ENCODE measurements at places on chromosomes 13 and 19.

GRCh38 chr19:13154911-13155471 lies 4.8 kb downstream of the IER2 start:
- DNase-seq: peak; percentile 86

DNA sequence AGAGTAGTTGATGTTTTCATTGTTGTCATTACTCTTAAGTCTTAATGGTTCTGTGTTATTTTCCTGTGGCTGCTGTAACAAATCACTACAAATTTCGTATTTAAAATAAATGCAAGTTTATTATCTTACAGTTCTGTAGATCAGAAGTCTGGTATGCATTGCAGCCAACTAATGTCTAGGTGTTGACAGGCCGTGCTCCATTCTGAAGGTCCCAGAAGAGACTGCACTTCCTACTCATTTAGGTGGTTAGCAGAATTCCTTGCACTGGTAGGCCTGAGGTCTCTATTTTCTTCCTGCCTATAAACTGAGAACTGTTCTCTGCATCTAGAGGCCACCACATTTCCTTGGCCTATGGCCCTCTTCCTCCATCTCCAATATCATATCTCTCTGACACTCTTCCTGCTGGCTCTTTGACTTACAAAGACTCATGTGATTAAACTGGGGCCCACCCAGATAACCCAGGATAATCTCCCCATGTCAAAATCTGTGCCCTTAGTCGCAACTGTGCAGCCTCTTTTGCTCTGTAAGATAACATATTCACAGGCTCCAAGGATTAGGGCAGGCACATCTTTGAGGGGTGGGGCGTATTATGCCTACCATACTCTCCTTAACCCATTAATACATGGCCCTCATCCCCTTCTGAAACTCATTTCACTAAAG lies 468.4 kb downstream of the FOXO1 start:
- no peak for DNase-seq

- no peak for DNase-seq
These were observed 1.4 kb upstream of the QTRT1 start for GRCh38 chr19:10699650-10700335.

DNA sequence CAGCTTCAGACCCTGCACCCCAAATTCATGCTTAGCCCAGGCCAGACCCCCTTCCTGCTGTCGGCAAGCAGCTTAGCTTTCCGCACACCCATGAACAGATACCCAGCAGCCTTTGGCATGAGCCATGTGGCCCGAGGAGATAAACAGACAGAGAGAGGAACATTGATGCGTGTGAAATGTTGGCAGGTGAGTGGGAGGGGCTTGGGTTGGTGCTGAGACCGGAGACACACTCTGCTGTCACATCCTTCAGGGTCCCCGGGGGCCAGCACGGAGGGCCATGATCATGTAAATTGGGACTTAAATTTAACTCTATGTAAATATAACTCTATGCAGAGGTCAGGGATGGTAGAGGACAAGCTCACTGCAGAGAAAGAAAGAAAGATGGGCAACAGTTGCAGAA lies 1.5 kb downstream of the CD22 start:
- no peak for DNase-seq

DNA sequence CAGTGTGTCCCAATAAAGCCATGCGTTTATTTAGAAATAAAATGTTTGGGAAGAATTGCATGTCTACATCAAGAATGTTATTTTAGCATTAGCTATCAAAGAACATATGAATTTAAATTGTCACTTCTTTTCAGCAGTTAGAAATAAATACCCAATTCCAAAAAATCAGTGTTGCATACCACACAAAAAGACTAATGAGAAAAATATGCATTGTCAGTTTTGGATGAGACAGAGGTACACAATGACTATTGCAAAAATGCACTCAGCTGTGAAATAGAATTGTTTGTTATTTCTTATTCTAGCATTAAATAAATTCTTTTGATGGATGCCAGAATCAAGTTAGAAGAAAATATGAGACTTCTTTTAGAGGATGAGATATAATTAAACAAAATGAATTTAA lies 833.9 kb downstream of the SLITRK1 start:
- DNase-seq: no peak

DNA sequence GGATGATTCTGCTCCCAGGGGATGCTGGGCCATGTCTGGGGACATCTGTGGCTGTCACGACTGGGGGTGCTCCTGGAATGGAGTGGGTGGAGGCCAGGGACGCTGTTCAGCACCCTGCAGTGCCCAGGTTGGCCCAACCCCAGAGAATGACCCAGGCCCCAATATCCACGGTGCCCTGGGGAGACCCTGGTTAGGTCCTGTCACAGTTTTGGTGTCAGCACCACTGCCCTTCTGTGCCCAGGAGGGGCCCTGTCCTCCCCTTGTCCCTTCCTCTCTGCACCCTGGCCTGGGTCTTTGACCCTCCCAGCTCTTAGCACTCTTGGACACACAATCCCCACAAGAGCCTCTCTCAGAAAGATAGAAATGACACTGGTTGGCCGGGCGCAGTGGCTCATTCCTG lies 85.3 kb downstream of the GADD45B start:
- no peak for DNase-seq

GRCh38 chr19:48613024-48613851 lies 1.6 kb downstream of the FAM83E start:
- no peak for DNase-seq

DNA sequence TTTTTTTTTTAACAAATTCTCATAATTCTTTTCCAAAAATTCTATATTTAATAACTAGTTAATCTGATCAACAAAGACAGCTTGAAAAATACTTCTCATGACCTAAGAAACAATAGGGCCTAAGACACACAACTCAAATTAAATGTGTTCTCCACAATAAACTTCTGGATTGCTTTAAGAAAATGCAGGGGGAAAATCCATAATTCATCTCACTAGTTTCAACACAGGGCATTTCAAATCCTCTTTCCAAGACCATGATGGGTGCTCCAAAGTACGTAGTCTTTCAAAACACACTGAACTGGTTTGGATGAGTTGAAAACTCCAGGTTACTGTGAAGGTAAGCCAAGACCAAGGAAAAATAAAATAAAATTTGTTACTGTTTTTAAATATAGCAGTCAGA lies 62.6 kb downstream of the DCLK1 start:
- no peak for DNase-seq

GRCh38 chr13:39451301-39451700 lies 151.7 kb downstream of the LHFPL6 start:
- DNase-seq: no peak

GRCh38 chr13:80242728-80243427 lies 98.0 kb downstream of the SPRY2 start:
- DNase-seq: no peak

DNA sequence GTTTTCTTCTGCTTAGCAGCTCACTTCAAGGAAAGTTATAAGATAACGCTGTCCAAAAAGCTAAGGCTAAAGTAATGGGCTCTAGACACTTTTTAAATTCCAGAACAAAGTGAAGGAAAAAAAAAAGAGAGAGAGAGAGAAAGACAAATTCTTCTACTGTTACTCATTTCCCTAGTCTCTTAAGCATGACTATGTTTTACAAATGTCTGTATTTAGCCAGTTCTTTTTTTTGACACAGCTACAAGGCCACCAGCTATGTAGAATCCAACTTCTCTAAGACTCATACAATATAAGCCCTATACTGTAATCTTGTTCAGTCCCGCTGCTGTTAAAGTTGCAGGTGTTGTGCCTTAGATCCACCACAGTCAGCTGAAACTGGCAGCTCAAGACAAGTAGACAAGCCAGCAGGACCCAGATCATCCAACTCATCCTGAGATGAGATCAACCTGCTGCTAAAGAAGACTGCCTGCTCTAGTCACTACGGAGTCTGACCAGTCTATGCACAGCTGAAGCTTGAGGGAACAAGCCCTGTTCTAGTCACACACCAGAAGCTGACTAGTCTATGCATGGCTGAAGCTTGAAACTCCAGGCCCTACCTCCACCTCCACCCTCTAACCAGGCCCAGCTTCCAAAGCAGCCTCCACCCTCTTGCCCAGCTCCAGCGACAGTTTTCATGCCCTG lies 10.3 kb upstream of the ZNF83 start:
- no peak for DNase-seq

- DNase-seq: no peak
These were observed 3.8 kb upstream of the KPTN start for GRCh38 chr19:47487551-47488515.

GRCh38 chr13:52348983-52349780 lies 56.8 kb downstream of the THSD1 start:
- DNase-seq: no peak

GRCh38 chr19:55643003-55643886 lies at the start of gene ZNF581:
Gene ZNF581, plus strand, starts transcription at chr19:55643649. Its CDS starts 923 bp downstream, at chr19:55644572.
- DNase-seq: peak; percentile 80

GRCh38 chr19:688214-688613 lies 7.0 kb downstream of the PRSS57 start:
- DNase-seq: no peak

DNA sequence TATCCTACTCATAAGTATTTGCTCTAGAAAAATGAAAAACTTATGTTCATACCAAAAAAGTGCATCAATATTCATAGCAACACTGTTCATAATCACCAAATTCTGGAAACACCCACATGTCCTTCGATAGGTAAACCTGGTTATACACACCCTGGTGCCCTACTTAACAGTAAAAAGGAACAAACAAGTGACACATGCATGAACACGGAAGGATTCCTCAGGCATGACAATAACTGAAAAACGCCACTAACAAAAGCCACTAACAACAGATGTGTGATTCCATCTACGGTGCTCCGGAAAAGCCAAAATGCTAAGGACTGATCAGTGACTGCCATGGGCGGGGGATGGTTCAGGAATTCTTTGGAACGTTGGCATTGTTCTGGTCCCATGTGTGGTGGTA lies 65.5 kb downstream of the STK24 start:
- no peak for DNase-seq

DNA sequence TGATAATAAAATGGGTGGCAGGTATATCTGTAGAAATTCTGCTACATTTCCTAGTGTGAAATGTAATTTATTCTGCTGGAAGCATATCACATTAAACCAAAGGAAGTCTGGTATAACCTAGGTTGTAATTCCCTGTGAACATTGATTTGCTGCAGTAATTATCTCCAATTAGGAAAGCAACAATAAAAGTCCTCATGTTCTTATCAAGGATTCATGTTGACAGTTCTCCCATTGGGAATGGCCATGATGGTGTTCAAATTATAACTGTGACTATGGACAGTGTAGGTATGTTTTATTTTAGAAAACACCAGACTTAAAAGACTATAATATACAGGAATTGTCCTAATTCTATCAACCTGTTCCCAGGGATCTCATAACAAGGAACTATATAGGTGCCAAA lies 513.5 kb upstream of the MIR17HG start:
- DNase-seq: no peak

DNA sequence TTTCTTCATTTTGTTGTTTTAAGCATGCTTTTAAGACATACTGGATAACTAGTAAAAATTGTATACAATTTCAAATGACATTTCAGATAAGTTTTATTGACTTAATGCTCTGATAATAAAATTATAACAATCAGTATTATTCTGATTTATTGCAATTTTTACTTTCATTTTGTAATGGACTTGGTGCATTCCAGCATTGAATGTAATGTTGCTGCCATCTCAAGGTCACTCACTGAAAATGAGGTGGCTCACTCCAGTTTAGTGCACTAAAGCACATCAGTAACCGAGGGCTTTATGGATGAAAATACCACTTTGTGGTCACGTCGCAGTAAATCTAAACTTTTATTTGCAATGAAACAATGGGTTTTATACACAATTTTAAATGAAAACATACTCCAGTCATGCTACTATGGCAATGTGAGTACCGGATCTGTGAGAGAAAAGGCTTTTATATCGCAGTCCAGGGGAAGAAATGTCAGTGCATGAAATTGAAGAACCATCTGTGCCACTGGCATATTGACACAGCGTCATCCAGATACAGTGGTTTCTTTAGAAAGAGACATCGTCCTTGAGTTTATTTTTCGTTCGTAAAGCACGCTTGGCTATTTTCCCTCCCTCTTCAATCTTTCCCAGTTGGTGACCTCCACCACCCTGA lies 20.7 kb upstream of the ZNF507 start:
- no peak for DNase-seq

DNA sequence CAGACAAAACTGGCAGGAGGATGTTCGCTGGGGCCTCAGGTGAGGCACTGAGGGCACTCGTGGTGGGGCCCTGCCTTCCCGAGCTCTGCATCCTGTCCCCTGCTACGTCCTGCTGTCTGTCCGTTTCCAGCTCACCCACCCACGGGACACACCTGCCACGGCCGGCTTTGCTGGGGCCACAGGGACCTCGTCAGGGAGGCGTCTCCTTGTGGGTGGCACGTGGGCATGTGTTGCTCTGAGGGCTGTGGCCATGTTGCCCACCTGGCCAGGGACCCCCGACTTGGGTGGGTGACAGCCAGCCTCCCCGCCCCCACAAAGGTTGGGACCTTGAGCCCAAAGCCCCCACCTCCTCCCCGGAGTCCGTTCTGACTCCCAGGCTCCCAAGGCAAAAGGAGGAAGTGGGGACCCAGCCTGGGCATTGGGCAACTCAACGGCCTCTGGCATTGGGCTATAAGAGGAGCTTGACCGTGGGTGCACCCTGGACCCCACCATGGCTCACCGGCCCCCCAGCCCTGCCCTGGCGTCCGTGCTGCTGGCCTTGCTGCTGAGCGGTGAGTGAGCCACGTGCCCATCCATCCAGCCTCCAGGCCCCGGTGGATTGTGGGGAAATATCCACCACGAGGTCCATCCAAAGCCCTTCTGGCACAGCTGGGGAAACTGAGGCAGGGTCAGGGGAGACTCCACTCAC lies at the start of gene PRTN3:
TSS of gene PRTN3 (plus strand) at position 481 of the 688 bp plus-strand sequence. CDS start at position 491, 10 bp downstream.
- no peak for DNase-seq

DNA sequence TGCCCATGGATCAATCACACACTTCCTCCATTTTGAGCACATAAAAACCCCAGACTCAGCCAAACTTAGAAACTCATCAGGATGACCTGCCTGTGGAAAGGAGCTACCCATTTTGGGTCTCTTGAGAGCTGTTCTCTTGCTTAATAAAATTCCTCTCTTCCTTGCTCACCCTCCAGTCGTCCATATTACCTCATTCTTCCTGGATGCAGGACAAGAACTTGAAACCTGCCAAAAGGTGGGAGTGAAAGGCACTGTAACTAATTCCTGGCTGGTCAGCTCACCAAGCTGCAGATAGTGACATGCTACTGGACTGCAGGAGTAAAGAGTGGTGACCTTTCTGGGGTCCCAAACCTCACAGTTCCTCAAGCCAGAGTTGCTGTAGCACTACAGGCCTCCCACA lies 20.2 kb downstream of the LIG4 start:
- DNase-seq: no peak

DNA sequence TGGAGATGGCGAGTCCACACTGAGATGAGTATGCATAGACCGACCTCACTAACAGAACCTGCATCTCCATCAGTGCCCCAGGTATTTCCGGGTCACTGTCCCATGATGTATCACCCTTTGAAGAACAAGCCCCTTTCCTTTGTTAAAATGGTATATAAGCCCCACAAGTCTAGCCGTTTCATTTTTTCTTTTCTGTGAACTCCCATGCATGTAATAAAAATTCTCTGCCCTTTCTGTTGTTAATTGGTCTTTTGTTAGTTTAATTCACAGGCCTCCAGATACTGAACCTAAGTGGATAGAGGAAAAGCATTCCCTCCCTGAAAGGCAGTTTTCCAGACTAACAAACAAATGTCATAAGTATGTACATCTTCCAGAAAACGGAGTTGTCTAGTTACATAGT lies 15.0 kb upstream of the CD177 start:
- no peak for DNase-seq

GRCh38 chr19:13476071-13476470 lies 30.2 kb downstream of the CACNA1A start:
- DNase-seq: no peak

- DNase-seq: no peak
These were observed 32.2 kb downstream of the MYO9B start for GRCh38 chr19:17107546-17108452.
